Germinal center (tissue), 1 donor: ENCODE measurements at places on chromosomes 16 and 17.

- DNase-seq: no peak
Observed at GRCh38 chr17:73288534-73289302, 23.1 kb downstream of the CDC42EP4 start.

DNA sequence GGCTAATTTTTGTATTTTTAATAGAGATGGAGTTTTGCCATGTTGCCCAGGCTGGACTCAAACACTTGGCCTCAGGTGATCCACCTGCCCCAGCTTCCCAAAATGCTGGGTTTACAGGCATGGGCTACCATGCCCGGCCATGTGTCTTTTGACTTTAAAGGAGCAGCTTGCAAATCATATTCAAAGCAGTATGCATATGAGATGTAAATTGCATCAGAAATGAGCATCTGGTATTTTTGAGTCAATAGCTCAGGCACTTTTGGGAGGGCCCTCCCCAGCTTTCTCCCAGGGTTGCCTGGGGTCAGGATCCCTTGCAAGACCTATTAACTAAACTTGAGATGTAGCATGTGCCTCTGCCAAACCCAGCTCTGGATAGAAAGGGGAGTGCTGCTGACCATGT is 21.5 kb downstream of the EPOP start:
- DNase-seq: no peak

GRCh38 chr16:55698946-55699345 is 43.2 kb downstream of the SLC6A2 start:
- no peak for DNase-seq

DNA sequence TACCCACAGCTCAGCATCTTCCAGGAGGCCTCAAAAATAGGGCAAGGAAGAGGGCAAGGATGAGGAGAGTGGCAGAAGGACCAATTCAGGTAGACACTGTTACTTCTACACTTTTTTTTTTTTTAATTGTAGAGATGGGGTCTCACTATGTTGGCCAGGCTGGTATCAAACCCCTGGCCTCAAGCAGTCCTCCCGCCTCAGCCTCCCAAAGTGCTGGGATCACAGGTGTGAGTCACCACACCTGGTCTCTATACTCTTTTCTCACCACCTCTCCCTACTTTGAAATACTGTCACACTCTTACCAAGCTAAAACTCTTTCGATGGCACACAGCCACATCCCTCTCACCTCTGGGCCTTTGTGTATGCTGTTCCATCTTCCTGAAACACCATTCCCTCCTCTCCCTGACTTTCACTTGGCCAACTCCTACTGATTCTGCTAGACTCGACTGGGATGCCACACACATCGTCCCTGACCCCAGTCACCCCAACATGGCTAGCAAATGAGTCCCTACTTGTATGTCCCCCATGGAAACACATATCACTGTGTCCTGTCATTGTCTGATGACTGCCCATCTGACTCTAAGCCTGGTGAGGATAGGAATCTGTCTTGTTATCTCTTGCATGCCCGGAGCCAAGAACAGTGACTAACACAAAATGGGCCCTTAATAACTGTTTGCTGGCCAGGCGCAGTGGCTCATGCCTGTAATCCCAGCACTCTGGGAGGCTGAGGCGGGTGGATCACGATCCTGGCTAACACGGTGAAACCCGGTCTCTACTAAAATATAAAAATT is 7.2 kb upstream of the SLC43A2 start:
- no peak for DNase-seq

DNA sequence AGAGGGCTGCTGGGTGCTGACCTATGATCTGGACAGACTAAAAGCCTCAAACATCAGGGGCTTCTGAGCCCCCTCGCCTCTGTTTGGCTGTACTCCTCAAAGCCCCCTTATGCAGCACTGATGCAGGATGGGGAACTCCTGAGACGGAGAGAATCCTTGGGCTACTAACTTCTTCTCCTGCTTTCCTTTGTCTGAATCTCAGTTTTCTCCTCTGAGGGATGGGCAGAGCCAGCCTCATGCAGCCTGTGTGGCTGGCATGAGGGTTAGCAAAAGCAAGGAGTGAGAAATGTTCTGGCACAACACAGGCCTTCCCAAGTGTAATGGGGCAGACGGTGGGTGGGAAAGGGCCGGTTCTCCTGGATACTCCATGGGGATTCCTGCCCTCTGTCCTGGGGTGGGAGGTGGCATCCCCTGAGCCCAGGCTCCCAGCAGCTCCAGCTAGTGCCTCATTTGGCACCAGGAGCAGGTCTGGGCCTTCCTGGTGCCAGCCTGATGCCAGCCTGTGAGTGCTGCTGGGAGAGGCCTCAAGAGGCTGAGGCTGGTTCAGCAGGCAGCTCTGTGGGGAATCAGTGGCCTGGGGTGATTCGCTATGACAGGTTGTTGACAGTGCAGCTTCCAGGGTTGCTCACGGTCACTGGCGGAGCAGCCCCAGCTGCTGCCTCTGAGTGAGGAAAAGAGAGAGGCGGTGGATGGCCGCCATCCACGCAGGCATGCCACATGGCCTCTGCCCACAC is 4.0 kb upstream of the BRD7 start:
- DNase-seq: no peak

DNA sequence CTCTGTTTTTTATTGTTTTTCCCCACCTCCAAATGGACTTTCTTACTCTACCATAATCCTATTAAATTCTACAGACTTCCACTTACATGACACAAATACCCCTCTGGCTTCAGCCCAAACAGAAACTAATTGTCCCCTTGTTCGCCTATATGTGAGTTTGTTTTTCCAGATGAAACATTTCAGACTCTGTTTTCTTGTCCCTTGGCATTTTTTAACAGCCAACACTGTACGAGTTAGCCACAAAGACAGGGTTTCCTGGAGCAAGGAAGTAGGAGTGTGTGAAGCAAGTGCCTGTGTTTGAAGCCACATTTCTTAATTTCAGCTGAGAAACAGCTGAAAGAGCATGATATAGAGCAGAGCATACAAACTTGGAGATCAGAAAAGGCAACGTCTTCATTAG is 382.2 kb upstream of the CDH5 start:
- DNase-seq: no peak

DNA sequence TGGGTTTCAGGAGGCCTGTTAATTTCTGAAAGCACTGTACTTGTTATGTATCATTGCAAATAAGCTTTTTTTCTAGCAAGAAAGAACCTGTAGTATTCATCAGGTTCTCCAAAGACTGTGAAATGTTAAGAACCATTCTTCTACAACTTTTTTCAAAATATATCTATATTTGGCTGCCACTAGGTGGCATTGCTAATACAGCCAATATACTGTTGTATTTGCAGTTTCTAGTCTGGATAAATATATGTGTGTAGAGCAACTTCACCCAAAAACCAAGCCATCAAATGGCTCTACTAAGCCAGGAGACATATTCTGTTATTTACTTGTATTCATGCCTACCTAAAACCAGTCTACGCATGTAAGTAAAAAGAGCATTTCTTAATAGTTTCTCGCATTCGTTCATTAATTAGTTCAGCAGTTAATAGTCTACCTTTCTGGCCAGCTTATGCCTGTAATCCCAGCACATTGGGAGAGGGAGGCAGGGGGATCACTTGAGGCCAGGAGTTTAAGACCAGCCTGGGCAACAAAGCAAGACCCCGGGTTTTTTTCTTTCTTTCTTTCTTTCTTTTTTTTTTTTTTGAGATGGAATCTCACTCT is 39.5 kb downstream of the VMP1 start:
- DNase-seq: peak; percentile 27

- DNase-seq: no peak
Observed at GRCh38 chr16:27164352-27164751, 39.0 kb upstream of the KDM8 start.

GRCh38 chr16:9903-10665 is 43.3 kb downstream of the POLR3K start:
- no peak for DNase-seq

- no peak for DNase-seq
Observed at GRCh38 chr16:4677390-4677789, 16.0 kb upstream of the NUDT16L1 start.

DNA sequence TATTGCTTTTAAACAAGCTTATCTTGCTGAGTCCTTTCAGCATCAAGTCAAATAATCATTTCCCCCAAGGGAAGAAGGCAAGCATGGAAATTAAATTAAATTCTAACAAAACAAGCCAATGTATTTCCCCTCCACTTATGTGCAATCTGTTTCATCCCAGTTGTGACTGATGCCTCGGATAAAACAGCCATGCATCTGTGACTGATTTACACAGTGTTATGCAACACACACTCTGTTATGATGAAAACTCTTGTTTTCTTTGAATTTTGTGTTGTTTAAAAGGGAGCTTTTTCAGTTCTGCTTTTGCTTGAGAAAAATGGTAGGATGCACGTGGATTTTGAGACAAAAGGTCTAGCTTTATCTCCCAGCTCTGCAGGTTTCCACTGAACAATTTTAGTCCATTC is 32.6 kb downstream of the TMEM100 start:
- DNase-seq: no peak
